ENCODE measurements at places on chromosomes 2 and 18.

GRCh38 chr2:197940382-197940781 lies 136.0 kb downstream of the PLCL1 start:
- DNase-seq: no peak

GRCh38 chr18:29652797-29653196 lies 1389.7 kb downstream of the DSC3 start:
- no peak for DNase-seq

DNA sequence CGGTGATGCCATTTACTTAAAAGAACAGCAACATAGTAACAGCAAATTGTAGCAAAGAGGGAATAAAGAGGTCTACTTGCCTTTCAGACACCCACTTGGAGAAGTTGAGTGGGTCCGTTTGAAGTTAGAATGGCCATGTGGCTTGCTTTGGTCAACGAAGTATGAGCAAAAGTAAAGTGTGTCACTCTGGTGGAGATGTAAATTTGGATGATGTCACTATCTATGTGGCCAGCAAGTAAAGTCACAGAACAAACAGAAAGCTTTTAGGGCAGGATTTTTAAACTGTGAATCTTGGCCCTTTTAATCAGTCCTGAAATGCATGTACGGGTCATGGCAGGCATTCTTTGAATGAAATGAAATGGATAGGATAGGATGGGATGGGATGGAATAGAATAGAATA lies 120.3 kb downstream of the PAX3 start:
- DNase-seq: no peak

DNA sequence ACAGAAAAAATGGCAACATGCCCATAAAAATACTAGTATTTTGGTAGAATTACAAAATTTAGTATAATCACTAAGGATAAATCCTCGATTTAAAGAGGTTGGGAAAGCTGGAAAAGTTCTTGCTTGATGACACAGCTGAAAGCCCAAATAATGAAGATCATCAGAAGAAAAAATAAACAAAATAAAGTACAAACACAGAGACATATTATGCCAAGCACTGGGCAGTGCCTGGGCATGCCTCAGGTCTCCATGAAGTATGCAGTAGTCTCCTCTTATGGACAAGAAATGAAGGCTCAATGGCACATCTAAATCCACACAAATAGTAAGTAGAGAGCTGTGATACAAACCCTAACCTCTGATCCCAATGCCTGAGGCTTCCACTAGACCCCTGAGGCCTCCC lies 57.7 kb downstream of the RNU4ATAC start:
- no peak for DNase-seq

DNA sequence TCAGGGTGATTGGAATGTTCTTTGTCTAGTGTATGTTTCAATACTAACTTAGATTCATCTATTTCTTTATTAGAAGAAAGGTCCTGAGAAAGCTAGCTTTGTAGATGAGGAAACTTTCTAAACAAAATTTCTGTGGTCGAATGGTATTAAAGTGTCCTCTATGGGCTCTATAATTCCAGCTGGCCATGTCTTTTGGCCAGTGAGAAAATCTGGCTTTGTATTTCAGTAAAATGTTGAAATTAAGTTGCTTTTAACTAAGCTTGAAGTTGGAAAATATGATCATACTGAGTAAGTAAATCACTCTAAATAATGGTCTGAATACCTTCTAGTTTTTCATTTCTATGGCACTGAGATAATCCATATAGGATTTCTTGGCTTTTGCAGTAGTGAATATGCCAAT lies 148.8 kb downstream of the RDH14 start:
- DNase-seq: no peak

- DNase-seq: no peak
Measured at GRCh38 chr2:37554155-37554510, 117.3 kb downstream of the CDC42EP3 start.

- no peak for DNase-seq
Measured at GRCh38 chr2:146572598-146572997, 1272.2 kb upstream of the ACVR2A start.

DNA sequence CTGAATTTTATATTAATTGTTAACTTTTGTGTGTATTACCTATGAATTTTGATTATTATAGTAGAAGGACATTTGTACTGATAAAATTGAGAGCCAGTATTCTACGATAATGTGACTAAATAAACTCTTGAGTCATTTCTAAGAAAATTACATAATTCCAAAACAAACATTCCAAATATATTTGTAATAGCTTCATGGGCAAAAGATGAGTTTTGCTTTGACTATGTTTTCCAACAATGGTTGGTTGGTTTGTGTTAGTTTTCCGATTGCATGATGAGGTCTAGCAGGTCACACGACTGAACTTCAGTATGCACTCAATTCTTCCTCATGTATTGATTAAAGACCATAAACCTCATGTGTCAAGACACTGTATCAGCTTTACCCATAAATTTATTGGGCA lies 71.7 kb upstream of the WDR75 start:
- DNase-seq: no peak

- no peak for DNase-seq
Measured at GRCh38 chr2:16303273-16303577, 362.4 kb downstream of the CYRIA start.

- DNase-seq: no peak
Measured at GRCh38 chr2:10889651-10890215, 22.0 kb upstream of the KCNF1 start.

DNA sequence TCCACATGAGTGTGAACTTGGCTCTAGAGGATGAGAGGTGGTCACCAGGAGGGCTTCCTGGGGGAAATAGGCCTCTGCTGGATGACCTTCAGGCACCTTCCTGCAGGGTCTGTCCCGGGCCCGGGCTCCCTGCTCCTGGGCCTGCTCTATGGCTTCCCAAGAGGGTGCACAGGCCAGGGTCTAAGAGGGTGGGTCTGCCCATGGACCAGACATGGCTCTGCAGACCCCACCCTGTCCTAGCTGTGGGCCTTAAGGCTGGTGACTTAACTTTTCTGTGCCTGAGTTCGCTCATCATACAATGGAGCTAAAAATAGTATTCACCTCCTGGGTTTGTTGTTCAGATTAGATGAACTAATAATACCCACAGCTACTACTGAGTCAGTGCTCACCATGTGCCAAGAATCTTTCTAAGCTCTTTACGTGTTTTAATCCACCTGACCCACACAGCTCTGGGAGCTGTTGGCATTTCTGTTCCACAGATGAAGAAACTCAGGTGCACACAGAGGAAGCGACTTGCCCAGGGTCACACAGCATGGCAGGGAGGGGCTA lies 14.4 kb downstream of the INHBB start:
- no peak for DNase-seq

- DNase-seq: no peak
Measured at GRCh38 chr2:73269686-73270465, 14.4 kb downstream of the FBXO41 start.

DNA sequence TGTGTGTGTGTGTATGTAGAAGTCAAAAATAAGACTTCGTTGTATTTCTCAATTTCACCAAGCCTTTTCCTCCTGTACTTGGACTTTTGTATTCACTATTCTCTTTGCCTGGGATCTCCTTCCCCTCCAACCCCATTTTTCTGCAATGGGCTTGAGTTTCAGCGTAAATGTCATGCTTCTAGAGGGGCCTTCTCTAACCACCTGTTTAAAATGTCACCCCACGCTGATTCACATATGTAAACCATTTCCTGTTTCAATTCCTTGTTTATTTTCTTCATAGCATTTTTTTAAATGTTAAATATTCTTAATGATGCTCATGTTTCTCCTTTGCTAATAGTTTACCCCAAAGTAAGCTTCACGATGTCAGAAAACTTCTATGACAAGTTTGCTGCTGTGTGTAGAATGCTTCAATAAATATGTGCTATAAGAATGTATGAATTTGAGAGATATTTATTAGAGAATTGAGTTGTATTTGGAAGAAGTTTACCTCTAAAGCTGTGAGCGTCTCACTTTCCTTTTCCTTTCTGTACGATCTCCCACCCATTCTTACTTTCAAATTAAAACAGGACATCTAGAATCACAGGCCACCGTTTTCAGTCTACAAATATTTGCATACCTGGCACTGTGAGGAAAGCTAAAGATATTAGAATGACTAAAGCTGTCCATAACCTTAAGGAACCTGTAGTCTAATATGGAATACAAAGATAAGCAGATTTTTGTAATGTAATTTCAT lies 762.4 kb downstream of the LRRTM4 start:
- DNase-seq: no peak

DNA sequence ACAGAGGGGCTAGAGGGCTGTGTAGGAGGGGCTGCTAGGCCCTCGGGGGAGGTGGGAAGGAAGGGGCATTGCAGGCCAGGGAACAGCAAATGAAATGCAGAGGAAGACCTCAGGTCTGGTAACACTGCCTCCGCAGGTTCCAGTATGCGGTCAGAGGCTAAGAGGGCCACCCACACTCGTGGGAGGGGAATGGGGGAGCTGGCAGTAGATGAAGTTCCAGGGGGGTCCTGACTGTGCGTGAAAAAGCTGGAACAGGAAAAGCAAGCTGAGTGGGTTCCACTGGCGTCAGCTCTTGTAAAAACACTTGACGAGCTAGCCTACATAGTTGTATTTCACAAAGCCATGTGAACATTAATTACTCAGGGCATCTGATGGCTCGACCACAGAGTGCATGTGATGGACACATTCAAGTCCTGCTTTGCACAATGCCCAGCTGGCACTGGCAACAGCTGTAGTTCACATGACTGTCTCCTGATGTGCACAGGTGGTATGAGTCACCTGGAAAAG lies 29.0 kb upstream of the PTPN4 start:
- DNase-seq: no peak

DNA sequence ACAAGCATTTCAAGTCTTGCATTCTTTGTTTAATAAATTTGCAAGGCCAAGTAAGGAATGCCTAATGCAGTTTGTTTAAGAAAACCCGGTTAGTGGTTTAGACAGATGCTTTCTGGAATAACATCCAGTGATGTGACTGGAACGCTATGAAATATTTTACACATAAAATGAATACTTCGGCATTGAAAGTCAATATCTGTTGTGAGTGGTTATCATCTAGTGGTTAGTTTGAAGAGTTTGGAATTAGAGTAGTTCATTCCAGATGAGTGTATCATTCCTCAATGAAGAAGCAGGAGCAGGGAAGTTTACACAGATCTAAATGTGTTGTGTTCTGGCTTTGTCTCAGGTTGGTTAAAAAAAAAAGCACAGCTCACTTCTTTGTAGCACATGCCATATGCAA lies 608.0 kb upstream of the PIK3C3 start:
- no peak for DNase-seq

DNA sequence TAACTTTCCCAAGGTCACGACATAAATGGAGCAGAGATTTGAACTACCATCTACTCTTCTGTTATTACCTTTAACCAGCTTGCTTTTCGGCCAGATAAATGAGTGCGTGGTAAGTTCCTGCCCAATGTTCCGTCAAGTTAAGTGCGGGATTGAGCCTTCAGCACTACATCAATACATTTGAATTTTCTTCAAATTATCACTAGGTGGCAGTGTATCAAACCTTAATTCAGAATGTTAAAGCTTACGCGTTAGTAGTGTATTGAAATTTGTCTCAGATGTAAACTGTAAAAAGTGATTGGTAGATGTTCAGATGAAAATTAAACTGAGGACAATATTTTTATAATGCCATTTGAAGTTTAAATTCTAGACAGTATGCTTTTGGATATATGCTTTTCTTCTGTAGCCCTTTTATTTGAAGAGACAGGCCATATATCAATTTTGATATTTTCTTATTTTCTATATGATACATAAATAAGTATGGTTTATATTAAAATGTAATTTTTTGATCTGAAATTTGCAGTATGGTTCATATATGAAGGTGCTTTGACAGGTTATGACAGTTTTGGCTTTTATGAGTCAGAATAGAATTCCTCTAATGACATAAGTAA lies 681.3 kb downstream of the ADCYAP1 start:
- DNase-seq: no peak

DNA sequence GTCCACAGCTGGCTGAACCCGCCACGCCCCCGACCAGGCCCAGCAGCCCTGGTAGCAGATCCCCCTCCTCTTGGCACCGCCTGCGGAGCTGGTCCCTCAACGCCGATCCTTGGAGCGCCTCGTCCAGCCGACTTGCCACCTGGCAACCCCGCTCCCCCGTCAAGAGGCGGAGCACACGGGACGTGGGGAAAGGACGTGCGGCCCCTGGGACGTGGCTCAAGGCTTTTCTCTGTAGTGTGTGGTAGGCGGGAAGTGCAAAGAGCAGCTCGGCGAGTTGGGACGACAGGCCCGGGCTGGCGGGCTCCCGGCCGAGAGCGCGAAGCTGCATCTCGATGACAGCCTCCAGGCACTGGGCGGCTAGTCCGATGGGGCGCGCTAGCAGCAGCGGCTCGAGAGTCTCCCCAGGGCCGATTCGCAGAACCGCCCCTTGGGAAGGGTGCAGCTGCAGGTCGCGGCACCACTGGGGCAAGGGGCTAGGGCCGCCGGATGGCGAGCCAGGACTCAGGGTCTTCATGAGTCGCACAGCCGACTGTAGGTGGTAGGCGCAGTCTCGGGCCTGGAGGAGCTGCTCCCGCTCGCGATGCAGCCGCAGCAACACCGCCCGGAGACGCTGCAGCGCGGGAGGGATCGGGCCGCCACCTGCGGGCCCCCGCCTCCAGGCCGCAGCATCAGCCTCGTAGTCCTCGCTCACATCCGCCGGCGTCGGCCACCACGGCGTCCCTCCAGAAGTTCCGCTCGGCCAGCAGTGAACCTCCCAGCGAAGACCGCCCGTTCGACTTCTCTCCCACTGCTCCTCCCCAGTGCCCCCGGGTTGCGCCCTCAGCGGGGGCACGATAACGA lies 617 bp downstream of the CCDC142 start:
- no peak for DNase-seq

GRCh38 chr2:52810460-52810859 lies 957.1 kb upstream of the CHAC2 start:
- DNase-seq: no peak

- no peak for DNase-seq
Measured at GRCh38 chr2:23491591-23492336, 106.8 kb downstream of the KLHL29 start.

DNA sequence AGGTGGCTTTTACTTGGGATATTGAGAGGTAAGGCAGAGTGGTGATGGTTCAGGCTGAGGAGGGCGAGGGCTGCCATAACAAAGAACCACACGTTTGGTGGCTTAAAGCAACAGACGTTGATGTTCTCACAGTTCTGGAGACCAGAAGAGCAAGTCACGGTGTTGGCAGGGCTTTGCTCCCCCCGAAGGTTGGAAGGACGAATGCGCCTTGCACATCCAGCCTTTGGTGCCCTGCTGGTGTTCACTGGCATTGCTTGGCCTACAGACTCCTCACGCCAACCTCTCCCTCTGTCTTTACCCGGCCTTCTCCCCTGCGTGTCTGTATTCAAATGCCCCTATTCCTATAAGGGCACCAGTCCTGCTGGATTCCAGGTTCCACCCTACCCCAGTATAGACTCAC lies 125.4 kb downstream of the TPO start:
- no peak for DNase-seq

Measured in stimulated activated naive CD4-positive, alpha-beta T cell (primary cell).